Astrocyte of the spinal cord (primary cell): ENCODE measurements at places on chromosomes 16 and 17.

GRCh38 chr17:2214047-2214928, 89.3 kb downstream of the SMG6 start:
- DNase-seq, result peak; percentile 93

GRCh38 chr17:17523001-17523730, 27.0 kb upstream of the RASD1 start:
- peak; percentile 83 for DNase-seq

DNA sequence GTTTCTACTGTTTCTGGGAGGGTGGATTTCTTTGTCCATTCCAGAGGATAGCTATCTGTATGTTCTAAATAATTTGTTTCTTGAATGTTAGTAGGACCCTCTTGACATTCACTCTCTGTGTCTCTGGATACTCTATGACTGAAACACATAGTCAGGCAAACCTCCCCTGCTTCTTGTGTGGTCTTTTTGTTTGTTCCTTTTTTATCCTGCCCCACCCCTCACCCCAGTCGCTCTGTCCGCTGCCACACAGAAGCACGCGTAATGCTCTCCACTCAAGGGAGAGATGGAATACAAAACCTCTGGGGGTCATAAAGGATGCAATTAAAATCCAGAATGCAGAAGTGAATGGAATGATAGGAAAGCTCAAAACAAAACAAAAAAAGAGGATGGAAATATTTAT, 253.1 kb downstream of the RBFOX1 start:
- no peak for DNase-seq

DNA sequence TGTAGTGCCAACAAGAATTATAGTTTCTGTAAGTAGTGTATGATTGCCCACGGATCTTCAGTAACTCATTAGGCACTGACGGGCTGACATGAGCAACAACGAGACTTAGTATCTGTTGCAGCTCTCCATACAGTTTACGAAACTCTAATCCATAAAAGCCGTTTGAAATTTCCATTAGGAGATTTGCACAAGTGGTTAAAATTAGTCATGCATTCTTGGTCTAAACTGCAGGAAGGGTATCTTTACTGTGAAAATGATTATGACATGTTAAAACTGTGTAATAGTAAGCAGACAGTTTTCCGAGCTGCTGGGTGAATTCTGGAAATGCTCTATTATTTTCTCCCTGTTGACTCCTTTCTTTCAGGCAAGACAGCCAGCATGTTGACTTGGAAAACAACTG, 605.0 kb downstream of the WWOX start:
- DNase-seq, result peak; percentile 7

GRCh38 chr16:81715358-81716196, 63.5 kb upstream of the PLCG2 start:
- peak; percentile 19 for DNase-seq

DNA sequence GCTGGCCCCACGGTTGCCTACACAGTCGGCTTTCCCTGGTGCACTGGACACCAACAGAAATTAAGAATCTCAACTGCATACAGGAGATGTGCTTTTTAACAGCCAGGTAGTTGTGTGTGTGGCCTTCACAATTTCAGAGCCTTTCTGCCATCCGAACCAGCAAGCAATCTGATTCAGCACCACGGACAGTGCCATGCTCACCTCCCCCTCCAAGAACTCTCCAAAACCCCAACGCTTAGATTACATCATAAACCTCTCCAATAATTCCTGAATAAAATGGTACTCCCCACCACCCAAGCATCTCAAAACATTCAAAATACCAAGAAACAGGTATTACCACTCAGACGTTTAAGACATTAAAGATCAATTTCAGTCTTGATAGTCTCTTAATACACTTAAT, 31.8 kb downstream of the USP7 start:
- peak; percentile 58 for DNase-seq

GRCh38 chr16:22007509-22008214, at the start of gene MOSMO:
Gene MOSMO (plus strand): TSS chr16:22008111. CDS start chr16:22008302, 191 bp downstream.
- peak; percentile 54 for DNase-seq

- DNase-seq, result no peak
Observed at GRCh38 chr17:64074704-64075426, 54.4 kb upstream of the ICAM2 start.

- no peak for DNase-seq
Observed at GRCh38 chr17:8116776-8117175, 1.5 kb downstream of the ALOXE3 start.

- DNase-seq, result no peak
Observed at GRCh38 chr17:42049834-42050392, 488 bp downstream of the C17orf113 start.

DNA sequence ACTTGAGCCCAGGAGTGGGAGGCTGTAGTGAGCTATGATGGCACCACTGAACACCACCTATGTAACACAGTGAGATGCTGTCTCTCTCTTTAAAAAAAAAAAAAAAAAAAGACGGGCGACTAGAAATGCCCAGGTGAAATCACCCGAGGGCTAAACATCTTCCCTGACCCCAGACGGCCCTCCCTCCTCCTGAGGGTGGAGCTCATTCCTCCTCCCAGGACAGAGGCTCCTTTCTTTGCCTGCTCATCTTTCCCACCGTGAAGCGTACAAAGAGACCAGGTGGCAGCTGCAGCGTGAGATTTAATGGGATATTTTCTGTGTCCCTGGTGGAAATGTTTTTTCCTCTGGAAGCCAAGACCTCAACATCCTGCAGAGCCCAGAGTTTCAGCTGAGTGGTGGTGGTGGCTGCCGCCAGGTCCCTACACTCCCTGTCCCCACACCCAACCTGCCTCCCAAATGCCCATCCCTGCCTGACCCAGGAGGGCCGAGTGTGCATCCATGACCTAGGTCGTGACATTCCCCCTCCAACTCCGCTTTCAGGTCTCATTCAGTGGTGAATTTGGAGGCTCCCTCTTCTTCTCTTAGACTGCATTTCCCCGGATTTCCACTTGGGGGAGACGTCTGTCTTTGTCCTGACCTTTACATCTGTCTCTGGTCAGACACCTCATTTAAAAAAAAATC, 14.4 kb upstream of the GPRC5B start:
- DNase-seq, result peak; percentile 47

GRCh38 chr16:1301562-1301961, 7.9 kb upstream of the UBE2I start:
- DNase-seq, result no peak

DNA sequence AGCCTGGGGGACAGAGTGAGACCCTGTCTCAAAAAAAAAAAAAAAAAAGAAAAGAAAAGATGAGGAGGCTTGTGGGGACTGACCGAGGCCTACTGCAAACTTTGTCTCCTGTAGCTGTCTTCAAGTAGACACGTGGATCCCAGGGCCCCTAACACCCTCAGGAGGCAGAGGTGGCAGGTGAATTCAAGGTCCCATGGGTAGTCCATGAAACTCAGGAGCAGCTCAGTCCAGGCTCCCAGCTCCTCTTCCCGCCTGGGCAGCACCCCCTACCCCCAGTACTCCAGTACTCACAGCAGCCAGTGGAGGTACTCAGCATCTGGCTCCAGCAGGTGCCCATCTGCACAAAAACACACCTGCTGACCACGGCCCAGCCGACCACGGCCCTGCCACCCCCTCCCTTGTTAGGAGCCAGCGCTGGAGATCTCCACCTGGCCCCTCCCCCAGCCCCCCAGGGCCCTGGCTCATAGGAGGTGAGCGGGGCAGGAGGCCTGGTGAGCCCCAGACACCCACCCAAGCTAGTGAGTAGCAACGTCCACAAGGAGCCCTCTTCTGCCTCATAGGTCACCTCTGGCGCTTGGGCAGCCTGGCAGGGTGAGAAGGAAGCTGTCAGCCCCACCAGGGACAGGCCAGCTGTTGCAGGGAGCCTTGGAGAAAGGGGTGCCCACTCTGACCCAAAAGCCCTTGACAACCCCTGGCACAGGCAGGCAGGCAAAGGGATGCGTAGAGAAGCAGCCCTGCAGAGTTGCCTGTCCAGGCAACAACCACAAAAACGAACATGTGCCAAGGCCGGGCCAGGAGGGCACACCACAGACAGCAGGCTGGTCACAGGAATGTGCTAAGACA, 3.8 kb downstream of the MRPL38 start:
- no peak for DNase-seq

- DNase-seq, result no peak
Observed at GRCh38 chr16:35182043-35182677, 1722.7 kb downstream of the TP53TG3F start.

- DNase-seq, result no peak
Observed at GRCh38 chr16:30416624-30417528, 9.5 kb downstream of the ZNF771 start.

DNA sequence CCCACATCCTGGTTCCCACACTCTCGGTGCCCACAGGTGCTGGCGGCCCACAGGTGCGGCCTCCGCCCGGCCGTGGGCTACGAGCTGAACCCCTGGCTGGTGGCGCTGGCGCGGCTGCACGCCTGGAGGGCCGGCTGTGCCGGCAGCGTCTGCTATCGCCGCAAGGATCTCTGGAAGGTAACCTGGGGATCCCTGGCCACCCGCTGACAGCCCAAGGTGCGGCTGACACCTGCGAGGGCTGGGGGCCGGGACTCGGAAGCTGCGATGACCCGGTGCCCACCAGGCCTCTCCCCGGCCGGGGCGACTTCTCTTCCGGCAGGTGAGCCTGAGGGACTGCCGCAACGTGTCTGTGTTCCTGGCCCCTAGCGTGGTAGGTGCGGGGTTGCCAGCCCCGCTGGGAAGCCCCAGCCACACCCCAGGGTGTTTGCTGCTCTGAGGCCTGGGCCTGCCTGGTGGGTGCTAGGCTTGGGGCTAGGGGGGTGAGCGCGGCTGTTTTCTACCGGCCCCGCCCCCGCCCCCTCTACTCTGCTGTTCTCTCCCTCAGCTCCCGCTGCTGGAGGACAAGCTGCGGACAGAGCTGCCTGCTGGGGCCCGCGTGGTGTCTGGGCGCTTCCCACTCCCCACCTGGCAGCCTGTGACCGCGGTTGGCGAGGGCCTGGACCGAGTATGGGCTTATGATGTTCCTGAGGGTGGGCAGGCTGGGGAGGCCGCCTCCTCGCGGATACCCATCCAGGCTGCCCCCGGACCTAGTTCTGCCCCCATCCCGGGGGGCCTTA, 1.0 kb downstream of the ANTKMT start:
- no peak for DNase-seq

GRCh38 chr16:14501331-14502255, 128.5 kb downstream of the PARN start:
- DNase-seq, result peak; percentile 97

- no peak for DNase-seq
Observed at GRCh38 chr17:7651665-7652387, 1.1 kb downstream of the ATP1B2 start.

DNA sequence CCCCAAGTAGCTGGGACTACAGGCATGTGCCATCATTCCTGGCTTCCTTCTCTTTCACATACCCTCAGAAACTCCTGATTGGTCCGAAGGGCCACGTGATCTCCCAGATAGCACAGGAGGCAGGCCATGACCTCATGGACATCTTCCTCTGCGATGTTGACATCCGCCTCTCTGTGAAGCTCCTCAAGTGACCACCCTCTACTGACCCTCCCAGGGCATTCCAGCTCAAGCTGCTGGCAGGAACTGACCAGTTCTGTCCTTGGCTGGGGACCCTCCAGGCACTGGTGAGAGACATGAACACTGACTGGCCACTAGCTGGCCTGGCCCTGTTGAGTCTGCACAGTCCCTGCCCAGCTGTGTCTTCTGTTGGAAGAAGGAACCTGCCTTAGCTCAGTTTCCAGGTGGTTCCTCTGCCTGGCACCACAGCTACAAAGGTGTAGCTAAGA, 5.6 kb downstream of the ERAL1 start:
- no peak for DNase-seq

DNA sequence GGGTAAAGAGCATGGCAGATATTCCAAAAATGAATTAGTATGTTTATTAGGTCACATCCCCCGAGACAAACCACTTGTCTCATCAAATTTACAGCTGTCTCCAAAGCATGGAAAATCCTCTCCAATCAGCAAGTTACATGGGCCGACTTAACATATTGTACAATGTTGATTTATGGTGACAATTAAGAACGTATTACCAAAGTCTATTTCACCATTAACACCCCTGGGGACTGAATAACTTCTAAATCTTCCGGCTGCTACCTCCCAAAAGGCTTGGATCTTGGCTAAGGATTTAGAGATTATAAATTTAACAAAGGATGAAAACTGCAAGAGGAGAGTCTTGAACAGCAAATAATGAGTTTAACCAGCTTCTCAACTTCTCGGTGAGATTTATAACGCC, 311.9 kb downstream of the NPIPA8 start:
- DNase-seq, result no peak

DNA sequence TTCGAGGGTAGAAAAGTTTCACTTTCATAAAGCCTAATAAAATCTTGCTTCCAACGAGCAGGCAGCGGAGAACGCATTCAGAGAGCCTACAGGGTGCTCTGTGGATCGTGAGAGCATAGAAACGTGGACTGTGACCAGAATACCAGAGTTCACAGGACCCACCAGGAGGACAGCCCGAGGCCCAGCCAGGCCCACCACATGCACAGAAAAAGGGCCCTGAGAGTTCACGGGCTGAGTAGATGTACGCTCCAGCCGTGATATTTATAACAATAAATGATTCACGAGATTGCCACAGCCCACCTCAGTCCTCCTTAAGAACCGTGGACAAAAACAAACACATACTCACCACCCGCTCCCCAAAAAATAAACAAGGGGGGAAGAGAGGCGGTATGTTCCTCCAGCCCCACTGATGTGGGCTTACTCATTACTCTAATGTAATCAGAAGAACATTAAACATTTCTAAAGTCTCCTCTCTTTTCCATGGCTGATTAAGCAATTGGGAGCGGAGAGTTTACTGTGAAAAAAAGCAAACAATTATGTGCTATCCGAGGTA, 207.2 kb downstream of the C16orf78 start:
- DNase-seq, result peak; percentile 53

DNA sequence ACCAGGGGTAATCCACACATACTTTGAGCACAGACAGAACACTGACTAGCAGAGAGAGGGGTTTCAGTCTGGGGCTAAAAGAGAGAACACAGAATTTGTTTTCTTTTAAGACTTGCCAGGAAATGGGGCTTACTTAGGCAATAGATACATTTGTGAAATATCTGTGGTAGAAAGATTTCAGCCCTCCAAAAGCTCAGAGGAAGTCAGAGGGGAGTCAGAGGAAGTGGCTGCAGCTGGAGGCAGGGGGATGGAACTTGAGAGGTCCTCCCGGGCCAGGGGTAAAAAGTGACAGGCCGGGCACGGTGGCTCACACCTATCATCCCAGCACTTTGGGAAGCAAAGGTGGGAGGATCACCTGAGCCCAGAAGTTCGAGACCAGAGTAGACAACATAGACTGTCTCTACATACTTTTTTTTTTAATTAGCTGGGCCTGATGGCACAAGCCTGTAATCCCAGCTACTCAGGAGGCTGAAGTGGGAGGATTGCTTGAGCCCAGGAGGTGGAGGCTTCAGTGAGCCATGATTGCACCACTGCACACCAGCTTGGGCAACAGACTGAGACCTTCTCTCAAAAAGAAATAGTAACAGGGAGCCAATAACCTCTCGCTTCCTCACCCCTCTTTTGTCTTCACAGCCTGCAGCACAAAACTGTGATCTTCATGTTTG, 49.9 kb downstream of the NLRC5 start:
- peak; percentile 78 for DNase-seq

DNA sequence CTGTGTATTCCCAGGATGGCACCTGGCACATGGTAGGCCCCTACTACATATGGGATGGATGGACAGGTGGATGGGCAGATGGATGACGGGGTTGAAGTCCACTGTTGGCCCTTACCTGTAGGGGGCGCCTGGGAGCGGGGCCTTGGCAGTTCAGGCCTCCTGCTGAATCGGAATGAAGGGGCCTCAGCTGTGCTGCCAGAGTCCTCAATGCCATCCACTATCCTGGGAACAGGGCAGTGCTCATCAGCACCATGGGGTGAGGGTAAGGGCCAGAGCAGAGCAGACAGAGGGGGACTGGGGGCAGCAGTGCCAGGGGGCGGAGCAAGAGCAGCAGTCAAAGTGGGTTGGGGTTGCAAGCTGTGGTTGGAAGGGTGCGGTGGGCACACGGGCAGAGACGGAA, 8.3 kb upstream of the RAB5C start:
- no peak for DNase-seq

- DNase-seq, result no peak
Observed at GRCh38 chr16:81590714-81591544, 146.3 kb downstream of the CMIP start.
